ENCODE measurements at places on chromosomes 16 and 17.

DNA sequence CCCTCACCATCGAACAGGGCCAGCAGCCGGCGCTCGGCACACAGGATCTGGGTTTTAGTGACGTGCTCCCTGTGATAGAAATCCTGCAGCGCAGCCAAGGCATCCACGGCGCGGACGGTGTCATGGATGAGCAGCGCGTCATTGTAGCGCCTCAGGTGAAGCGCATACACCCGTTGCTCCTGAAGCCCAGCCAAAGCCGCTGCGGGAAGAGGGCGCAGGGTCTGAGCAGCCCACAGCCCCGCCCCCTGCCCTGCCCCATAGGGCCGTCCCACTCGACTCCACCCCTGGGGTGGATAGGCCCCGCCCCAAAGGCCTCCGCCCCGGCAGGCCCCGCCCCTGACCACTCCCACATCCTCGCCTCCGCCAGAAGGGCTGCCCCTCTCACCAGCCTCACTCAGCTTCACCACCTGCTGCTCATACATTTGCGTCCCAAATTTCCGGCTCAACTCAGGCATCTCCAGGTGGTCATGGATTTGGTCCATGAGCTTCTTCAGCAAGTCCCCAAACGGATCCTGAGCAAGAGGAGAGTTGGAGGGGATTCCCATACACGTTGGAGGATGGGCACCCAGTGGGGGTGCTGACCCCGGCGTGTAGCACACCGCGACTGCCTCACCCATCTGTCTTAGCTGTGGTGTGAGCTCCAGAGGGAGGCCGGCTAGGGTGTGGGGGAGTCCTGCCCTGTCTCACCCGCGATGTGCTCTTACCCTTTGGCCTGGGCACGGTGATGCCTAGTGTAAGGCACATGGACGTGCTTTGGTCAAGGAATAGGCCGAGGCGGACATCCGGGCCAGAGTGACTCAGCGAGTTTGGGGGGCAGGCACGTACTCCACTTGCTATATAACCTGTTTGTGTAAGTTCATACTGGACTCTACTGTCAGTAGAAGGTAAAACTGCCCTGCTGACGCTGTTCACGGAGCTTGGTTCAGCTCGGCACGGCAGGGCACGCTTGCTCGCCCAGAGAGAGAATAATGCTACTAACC is 4.6 kb downstream of the DHX58 start:
- peak; percentile 90 for DNase-seq

GRCh38 chr17:5122586-5123342 is 6.9 kb downstream of the USP6 start:
- peak; percentile 1 for DNase-seq

GRCh38 chr17:75574404-75575036 is 13.1 kb upstream of the MYO15B start:
- no peak for DNase-seq

GRCh38 chr16:71880176-71880575 is 3.8 kb downstream of the ZNF821 start:
- no peak for DNase-seq
